ENCODE measurements at places on chromosomes 6 and 20. TPM values are rescaled to one million over a fixed set of nuclear protein-coding genes. Genes with fewer than 3 reads are reported as not detected.

Gene KIZ
- 4.1 TPM for total RNA-seq

Gene METTL24
- total RNA-seq: not detected

Gene ADGRF1
- not detected for total RNA-seq

Gene FOXQ1
- not detected for total RNA-seq
